AG20443 (cell line): ENCODE measurements at places on chromosomes 1 and 21.

GRCh38 chr1:40699787-40700186, 8.3 kb downstream of the NFYC start:
- no peak for DNase-seq

DNA sequence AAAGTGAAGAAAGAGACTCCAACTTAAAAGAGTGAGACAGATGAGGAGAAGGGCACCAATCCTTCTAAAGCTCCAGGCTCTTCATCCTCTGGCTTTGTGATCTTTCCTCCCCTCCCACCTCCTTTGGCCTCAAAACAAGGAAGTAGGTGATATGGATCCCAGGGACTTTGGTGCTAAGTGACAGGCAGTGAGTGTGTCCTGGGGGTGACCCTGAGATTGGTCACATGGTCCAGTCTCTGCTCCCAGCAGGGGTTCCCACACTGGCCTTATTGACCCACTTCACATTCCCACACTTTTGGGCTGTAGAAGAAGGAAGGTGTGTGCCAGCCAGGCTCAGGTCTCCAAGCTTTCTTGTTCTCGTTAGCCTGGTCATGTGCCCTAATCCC, 401.2 kb upstream of the PROX1 start:
- no peak for DNase-seq

GRCh38 chr21:35232545-35233176, 183.6 kb upstream of the RUNX1 start:
- DNase-seq, result peak; percentile 57

GRCh38 chr21:46264690-46265144, 20.7 kb downstream of the MCM3AP start:
- no peak for DNase-seq

DNA sequence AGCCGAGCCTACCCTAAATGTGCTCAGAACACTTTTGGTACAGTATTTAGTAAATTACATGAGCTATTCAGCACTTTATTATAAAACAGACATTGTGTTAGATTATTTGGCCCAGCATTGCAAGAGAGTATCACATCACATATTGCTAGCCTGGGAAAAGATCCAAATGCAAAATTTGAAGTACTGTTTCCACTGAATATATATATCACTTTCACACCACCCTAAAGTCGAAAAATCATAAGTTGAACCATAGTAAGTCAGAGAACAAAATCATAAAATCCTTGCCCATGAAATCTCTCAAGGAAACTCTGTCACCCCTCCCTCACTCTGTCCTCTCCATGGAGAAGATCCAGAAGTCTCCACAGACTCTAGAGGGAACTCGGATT, 33.1 kb downstream of the RGS8 start:
- no peak for DNase-seq

DNA sequence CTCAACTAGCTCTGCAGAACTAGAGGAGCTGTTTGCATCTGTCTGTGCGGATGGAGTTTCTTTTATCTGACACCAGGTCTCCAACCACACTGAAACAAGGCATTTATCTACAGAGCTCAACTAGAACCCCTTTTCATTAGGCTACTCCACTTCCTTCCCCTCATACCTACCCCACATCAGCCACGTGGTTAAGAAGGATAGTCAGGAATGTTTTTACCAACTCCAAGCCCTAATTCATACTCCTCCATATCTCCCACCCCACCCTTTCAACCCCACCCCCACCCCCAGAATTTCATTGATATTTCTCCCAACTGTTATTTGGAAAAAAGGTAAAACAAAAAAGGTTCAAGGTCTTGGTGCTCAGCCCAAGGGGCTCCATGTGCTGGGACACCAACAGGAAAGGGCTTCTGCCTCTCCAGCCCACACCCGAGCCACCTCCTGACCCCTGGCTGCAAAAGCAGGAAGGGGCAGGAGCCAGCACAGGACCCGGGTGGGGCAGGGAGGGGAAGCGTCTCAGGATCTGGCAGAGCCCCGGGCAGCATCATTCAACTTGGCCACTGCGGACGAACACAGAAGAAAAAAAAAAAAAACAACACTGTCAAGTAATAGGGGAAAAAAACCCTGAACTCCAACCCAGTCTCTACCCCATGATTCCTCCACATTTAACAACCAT, 7.0 kb downstream of the ENSA start:
- no peak for DNase-seq

- DNase-seq, result peak; percentile 67
Measured at GRCh38 chr1:228735871-228736586, 750 bp downstream of the RHOU start.

DNA sequence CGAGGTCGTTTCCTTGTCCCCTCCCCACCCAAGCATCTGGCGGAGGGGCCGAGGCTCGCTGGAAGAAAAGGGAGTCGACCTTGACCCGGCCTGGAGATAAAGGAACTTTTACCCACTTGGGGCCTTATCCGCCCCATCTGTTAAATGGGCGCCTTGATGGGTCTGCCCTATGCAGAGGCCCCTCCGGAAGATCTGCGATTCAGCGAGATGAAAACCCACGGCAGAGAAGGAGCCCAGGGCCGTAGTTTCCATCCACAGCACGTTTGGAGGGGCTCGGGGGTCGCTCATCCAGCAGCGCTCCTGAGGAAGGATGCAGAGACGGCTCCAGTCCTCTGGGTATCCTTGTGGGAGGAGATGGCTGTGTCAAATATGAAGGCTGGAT, 518 bp downstream of the NCMAP start:
- no peak for DNase-seq

- DNase-seq, result peak; percentile 73
Measured at GRCh38 chr21:26449161-26449560, 123.9 kb downstream of the CYYR1 start.

DNA sequence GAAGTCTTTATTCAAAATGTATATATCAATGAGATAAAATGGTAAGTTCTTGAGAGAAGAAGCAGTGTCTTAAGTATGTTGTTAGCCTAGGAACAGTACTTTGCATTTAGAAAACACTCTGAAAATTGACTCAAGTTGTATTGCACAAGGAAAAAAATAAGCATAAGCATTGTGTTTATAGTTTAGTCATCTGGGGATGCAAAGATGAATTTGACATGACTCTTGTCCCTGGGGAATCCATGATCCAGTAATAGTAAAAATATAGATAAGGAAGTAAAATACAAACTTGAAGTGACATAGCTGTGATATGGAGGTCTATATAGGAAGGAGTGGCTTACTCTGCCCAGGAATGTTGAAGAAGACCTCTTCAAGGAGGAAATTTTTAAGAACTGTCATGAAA, 185.0 kb upstream of the PTBP2 start:
- DNase-seq, result no peak

DNA sequence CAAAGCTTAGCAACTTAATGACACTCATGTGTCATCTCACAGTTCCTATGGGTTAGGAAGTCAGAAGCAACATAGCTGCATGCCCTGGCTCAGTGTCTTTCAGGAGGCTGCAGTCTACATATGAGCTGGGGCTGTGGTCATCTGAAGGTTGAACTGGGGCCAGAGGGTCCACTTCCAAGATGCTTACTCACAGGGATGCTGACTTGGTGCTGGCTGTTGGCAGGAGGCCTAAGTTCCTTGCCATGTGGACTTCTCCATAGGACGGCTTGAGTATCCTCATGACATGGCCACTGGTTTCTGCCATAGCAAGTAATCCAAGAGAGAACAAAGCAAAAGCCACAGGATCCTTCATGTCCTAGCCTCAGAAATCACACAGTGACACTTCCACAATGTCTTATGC, 12.1 kb upstream of the FAM43B start:
- no peak for DNase-seq

DNA sequence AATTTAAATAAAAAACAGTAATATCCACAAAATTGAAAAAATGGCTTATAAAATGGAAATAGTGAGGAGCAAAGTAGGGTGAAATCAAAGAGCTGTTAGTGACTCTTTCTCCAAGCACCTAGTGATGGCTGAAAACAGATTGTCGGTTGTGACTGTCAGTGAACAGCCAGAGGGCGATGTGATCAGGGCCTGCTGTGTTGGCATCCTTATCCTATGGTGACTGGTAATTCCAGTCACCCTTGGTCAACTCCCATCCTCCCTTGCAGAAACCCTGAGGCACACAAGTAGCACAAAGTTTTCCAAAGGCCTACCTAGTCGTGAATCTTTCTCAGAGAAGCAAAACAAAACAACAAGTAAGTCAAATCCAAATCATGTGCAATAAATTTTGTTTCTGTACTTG, 599.8 kb upstream of the CXADR start:
- DNase-seq, result no peak

GRCh38 chr1:87113313-87113712, 198.9 kb downstream of the HS2ST1 start:
- DNase-seq, result peak; percentile 93

DNA sequence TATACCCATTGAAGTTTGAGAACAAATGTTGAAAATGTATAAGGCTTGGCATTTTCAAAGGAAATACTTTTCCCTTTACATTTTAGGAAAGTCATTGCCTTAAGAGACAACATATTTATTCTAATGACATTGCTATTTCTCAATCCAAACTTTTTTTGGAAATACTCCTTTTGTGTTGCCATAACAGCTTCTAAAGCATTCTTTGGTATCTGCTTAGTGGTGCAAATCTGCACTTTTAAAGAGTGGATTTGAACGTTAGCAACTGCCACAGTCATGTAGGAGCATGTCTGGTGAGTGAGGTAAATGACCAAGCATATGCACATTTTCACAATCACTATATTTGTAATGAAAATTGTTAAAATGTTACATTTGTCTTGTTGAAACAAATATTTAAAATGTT, 124.4 kb upstream of the GORAB start:
- no peak for DNase-seq

DNA sequence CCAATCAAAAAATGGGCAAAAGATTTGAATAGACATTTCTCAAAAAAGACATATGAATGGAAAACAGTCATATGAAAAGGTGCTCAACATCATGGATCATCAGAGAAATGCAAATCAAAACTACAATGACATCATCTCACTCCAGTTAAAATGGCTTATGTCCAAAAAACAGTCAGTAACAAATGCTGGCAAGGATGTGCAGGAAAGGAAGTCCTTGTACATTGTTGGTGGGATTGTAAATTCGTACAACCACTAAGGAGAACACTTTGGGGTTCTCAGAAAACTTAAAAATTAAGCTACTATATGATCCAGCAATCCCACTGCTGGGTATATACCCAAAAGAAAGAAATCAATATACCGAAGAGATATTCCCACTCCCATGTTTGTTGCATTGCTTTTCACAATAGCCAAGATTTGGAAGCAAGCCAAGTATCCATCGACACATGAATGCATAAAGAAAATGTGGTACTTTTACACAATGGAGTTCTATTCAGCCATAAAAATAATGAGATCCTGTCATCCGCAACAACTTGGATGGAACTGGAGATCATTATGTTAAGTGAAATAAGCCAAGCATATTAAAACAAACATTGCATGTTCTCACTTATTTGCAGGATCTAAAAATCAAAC, 17.9 kb downstream of the GBP5 start:
- no peak for DNase-seq

DNA sequence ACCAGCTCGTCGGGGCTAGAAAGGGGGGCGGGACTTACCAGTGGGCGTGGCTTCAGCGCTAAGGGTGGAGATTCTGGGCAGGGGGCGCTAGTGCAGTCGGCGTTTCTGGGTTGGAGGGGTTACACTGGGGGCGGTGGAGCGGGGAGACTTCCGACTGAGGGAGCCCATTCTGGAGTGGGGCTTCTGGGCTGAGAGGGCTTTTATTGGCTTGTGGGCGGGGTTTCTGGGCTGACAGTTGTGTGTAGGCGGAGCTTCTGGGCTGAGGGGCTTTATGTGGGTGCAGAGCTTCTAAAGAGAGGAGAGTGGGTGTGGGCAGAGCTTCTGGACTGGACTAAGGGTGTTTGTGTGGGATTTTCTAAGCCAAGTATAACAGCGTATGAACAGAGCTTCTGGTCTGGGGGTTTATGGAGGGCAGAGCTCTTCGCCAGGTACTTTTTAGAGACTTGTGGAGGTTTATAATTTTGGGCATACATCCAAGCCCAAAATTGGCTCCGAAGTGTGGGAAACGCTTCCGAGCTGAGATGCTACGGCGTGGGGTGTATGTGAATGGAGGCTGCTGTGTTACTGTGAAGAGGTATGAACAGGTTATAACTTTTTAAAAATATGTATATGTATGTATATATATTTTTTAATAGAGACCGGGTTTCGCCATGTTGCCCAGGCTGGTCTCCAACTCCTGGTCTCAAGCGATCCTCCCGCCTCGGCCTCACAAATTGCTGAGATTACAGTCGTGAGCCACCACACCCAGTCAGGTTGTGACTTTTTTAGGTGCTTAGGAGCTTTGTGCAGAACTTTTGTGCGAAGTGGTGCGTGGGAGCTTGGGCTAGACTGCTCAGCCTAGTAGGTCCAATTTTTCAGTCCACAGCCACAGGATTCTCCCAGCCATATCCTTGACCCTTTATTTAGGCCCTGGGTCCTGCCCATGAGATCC, 825 bp downstream of the TMEM39B start:
- DNase-seq, result no peak

DNA sequence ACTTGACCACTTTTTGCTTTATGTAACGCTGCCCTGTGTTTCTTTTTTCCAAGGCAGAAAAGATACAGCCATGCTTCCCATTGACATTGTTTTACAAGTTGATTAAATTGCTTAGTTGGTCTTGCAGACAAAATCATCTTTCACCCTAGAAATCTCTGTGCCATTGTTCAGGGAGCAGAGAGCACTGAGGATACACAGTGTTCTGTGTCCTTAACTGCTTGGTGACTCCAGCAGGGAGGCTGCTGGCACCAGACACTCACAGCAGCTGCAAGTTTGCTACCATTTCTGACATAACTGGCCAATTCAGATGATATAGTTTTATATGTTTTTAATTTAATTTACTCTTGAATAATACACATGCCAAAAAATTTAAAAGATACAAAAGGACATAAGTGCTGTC, 118.7 kb downstream of the RGS2 start:
- DNase-seq, result no peak

DNA sequence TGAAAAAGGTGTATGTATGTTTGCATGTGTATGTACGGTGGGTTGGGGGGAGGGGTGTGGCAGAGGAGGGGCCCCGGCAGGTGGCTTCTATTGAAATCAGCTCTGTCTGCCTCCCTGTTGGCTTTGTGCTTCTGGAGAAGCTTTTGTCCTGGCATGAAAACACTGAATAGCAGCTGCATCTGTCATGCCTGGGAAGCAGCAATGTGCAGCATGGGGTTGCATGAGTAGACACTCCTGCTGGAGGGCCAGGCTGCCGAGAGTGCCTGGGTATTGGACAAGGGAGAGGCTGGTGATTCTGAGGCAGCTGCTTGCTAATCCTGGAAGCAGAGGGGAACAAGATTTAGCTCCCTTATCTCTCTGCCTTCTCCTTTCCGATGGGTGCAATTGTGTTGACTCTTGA, 20.5 kb downstream of the MAPKAPK2 start:
- DNase-seq, result peak; percentile 92

- DNase-seq, result no peak
Measured at GRCh38 chr21:34834852-34835501, 166.2 kb downstream of the CLIC6 start.
